ENCODE measurements at places on chromosomes 2 and 18.

DNA sequence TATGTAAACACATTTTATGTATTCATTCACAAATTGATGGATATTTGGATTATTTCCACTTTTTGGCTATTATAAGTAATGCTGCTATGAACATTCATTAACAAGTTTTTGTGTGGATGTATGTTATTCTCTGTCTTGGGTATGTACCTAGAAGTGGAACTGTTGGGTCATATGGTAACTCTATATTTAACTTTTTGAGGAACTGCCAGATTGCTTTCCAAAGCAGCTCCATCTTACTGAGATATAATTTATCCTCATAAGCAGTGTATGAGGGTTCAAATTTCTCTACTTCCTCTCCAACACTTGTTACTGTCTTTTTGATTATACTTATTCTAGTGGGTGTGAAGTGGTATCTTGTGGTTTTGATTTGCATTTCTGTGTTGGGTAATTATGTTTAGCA lies 7.1 kb upstream of the EML6 start:
- no peak for DNase-seq

DNA sequence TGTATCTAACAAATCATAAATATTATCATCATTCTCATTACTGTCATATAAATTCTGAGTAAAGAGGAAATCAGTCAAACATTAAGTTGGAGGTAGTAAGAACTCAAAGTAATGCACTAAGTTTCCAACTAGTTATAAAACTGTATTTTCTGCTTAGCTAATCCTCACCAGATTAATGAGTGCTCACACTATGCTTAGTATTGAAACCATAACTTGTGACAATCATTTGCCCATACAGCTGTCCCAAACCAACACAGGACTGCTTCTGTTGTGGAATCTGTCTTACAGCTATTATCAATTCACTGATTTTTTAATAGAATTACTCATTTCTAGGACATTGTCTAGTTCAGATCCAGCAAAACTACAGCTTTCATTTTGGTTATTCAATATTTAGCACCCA lies 41.5 kb upstream of the TANK start:
- no peak for DNase-seq

DNA sequence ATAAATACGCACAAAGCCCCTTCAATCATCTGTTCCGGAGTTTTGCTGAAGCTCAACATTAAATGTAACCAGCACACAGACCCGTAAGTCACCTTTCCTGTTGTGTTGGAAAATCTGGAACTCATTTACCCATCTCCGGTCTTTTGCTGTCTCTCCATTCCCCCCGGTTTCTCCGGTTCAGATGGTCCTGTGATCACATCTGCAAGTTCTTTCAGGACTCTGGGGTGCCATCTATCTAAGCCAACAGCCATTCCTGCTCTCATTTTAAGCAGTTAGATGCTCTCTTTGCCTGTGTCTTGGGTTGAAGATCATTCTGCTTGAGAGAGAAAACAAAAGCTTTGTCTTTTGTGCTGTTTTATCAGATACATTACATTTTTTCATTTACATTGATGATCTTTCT lies 91.7 kb upstream of the TGIF1 start:
- DNase-seq = no peak

- no peak for DNase-seq
Measured at GRCh38 chr2:172248381-172248780, 145.7 kb upstream of the DLX2 start.

DNA sequence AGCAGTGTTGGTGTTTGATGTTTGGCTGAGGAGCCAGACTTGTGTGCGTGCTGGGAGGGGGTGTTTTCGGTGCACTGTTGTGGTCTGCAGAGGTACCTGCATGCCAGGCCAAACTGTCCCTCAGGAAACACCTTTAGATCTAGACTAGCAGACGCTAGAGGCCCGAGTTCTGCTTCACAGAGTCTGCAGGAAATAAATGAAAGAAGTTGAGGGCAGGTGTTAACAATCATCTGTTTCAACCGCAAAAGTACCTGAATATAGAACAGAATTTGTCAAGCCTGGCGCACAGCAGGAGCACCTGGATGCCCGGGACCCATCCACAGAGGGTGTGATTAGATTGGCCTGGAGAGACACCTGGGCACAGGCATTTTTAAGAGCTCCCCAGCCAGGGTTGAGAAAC lies 40.5 kb upstream of the REL start:
- no peak for DNase-seq

- no peak for DNase-seq
Measured at GRCh38 chr2:148926291-148926961, 51.4 kb downstream of the KIF5C start.

DNA sequence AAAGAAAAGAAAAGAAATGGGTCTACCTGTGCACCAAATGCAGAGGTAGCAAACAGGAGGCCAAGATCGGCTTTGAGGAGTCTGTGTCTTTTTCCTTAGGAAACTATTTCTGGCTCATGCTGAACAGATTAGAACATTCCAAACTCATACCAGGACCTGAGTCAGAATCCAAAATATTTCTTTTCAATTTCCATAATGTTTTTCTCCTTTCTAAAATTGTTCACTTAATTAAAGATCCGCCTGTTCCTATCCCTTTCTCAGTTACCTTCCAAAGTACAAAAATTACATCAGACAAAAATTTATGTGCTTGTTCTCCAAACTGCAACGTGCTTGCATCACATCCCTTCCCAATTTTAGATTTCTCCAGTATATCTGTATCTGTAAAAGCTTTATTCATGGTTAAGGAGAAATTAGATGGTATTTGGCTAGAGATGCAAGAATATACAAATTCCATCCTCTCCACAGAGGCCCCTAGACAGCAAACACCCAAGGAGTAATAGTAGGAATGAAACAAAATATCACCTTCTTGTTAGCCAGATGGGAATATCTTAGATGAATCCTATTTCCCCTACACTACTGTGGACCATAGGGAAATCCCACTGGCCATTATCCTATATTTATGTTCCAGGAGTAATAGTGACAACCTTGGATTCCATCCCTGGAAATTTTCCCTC lies 130.6 kb downstream of the LNPK start:
- no peak for DNase-seq

All from cortex of kidney (tissue), 1 donor.